ENCODE measurements at places on chromosomes 12 and 14. TPM values are rescaled to one million over a fixed set of nuclear protein-coding genes. Genes with fewer than 3 reads are reported as not detected.

FAM222A gene
- total RNA-seq, result 17.4 TPM

GRCh38 chr12:27754795-27755194, 25.2 kb upstream of the KLHL42 start:
- H3K27ac ChIP-seq, result no peak overlapping the region
- peaks cover 18% of the 10 kb centered on the region for H3K4me1 ChIP-seq
- H3K36me3 ChIP-seq, result no peaks in the 10 kb centered on the region
- DNase-seq, result no peak
- H3K4me3 ChIP-seq, result no peak overlapping the region

GRCh38 chr14:90276646-90277367, 20.5 kb downstream of the PSMC1 start:
- no peaks in the 10 kb centered on the region for H3K4me1 ChIP-seq
- DNase-seq, result no peak
- no peaks in the 10 kb centered on the region for H3K27me3 ChIP-seq
- H3K27ac ChIP-seq, result peak overlapping the region; percentile 23
- H3K4me3 ChIP-seq, result no peak overlapping the region
- H3K36me3 ChIP-seq, result no peaks in the 10 kb centered on the region

ANAPC5 gene
- 106 TPM for total RNA-seq

DNA sequence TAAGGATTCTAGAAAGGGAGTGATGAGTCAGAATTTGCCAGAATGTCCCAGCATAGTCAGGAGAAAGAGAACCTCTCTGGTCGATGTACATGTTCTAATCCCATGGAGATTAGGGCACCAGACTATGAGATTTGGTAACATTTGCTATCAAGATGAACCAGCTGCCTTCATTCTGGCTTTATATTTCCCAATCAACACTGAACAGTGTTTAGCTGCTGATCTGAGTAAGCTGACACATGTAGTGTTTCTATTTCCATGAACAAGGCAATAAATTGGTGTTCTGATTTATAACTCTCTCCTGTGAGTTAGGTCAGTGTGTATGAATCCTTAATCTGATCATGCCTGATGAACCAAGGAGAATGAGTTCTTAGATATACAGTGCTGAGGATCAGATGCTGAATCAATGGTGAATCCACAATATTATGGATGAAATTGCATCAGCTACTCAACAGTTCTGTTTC, 158.0 kb upstream of the AMIGO2 start:
- H3K4me3 ChIP-seq, result no peak overlapping the region
- H3K36me3 ChIP-seq, result peaks cover 2% of the 10 kb centered on the region
- H3K4me1 ChIP-seq, result peaks cover 20% of the 10 kb centered on the region
- DNase-seq, result no peak
- no peaks in the 10 kb centered on the region for H3K27me3 ChIP-seq
- H3K27ac ChIP-seq, result no peak overlapping the region

DNA sequence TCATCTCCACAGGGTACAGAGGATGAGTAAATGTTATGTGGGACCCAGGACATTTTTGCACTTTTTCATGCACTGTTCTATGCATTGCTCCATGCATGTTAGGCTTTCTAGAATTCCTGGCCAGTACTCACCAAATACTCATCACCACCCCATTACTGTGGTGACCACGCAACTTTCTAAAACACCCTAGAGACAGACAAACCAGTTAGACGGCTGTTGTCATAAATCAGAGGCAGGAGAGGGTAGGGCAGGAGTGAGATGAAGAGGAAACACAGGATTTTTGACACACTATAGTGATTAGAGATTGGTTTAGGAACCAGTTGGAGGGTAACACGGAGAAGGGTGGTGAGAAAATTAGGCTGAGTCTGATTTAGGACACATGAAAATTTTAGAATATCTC, 59.3 kb downstream of the IFNG start:
- H3K27me3 ChIP-seq, result no peaks in the 10 kb centered on the region
- H3K36me3 ChIP-seq, result no peaks in the 10 kb centered on the region
- H3K27ac ChIP-seq, result no peak overlapping the region

DNA sequence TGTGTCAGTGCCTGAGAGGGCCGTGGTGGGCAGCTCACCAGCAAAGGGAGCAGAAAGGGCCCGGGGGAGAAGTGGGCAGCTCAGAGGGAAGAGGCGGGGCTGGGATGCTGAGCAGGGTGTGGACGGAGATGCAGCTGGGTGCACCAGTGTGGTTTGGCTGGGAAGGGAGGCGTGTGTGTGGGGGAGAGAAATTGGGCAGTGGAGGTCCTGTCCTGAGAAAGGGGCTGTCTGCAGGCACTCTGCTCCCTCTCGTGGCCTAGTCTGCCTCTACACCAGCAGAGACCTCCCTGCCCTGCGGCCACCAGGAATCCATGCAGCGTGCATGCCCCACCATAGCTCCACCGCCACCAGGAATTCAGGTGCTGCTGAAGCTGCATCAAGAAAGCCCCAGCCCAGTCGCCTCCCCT, 6.4 kb downstream of the TMEM121 start:
- no peak overlapping the region for H3K4me3 ChIP-seq
- H3K4me1 ChIP-seq, result 0 out of 2 replicates have a peak, but pooled peaks cover 2% of the 10 kb centered on the region
- H3K36me3 ChIP-seq, result no peaks in the 10 kb centered on the region
- no peak overlapping the region for H3K27ac ChIP-seq

TUBA1C gene
- total RNA-seq, result 636 TPM

GRCh38 chr12:71504476-71504875, 64.9 kb downstream of the LGR5 start:
- no peak overlapping the region for H3K4me3 ChIP-seq
- H3K36me3 ChIP-seq, result no peaks in the 10 kb centered on the region
- no peak overlapping the region for H3K27ac ChIP-seq

DNA sequence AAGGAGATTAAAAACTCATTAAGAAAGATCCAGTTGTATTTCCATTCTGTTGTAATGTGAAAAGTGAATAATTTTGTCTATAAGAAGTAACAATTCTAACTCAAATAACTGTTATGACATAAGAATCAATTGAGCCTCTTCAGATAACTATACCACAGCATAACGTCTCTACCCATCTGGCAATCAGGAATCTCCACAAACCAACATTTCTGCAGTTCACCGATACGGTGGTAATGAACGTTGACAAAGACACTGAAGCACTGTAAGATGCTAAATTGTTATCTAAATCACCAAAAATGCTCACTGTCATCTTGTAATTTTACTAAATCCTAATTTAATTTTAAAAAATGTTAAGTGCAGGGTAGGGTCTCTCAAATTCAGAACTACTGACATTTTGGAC, 130.9 kb upstream of the USP15 start:
- no peak overlapping the region for H3K4me3 ChIP-seq
- no peaks in the 10 kb centered on the region for H3K27me3 ChIP-seq
- no peaks in the 10 kb centered on the region for H3K36me3 ChIP-seq
- no peaks in the 10 kb centered on the region for H3K4me1 ChIP-seq

KLRB1 gene
- not detected for total RNA-seq

- no peaks in the 10 kb centered on the region for H3K27me3 ChIP-seq
- no peak overlapping the region for H3K27ac ChIP-seq
- no peak overlapping the region for H3K4me3 ChIP-seq
- DNase-seq, result no peak
- no peaks in the 10 kb centered on the region for H3K36me3 ChIP-seq
Measured at GRCh38 chr14:100767003-100767787, 40.5 kb downstream of the DLK1 start.

DNA sequence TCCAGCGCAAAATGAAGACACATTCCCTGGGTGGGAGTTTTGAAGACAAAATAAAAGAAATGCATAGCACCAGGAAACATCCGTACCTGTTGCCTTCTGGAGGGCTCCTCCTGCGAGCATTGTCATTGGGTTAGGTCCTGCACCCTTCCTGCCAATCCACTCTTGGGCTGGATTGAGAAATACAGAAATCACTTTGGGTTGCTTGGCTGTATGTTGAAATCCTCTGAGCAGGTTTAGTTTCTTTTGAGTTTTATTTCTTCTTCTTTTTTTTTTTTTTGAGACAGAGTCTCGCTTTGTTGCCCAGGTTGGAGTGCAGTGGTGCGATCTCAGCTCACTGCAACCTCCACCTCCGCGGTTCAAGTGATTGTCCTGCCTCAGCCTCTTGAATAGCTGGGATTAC, 67.6 kb downstream of the ARF6 start:
- H3K27me3 ChIP-seq, result no peaks in the 10 kb centered on the region
- H3K36me3 ChIP-seq, result no peaks in the 10 kb centered on the region
- H3K27ac ChIP-seq, result no peak overlapping the region
- H3K4me3 ChIP-seq, result no peak overlapping the region
- H3K4me1 ChIP-seq, result peaks cover 29% of the 10 kb centered on the region

KLHL33 gene
- total RNA-seq, result not detected

- no peaks in the 10 kb centered on the region for H3K27me3 ChIP-seq
- DNase-seq, result no peak
- H3K4me3 ChIP-seq, result no peak overlapping the region
Measured at GRCh38 chr12:12909228-12909994, 18.0 kb downstream of the GPRC5A start.

NTS gene
- not detected for total RNA-seq

SLC2A14 gene
- 129 TPM for total RNA-seq
